ENCODE measurements at places on chromosomes 6 and 20.
A peak's percentile ranks its signal among the peaks of the same experiment; 100 is the strongest.

DNA sequence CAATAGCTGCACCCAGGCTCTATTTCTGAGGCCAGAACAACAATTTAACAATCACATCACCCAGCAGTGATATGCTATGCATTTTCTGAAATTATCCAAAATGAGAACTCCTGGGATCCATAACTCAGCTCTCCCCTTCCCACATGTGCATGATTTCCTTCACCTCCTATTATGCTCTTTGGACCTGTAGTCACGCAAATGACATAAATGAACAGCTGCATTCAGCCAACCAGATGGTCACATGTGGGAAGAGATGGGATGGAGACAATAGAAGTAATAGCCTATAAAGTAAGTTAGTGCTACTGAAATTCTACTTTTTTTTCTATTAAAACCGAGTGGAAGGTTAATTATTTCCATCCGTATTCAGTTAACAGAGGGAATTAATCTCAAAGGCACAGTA, 662.1 kb upstream of the ID4 start:
- no peak for DNase-seq

GRCh38 chr20:4299773-4300172, 284.4 kb upstream of the RNF24 start:
- DNase-seq = no peak

- DNase-seq = no peak
Observed at GRCh38 chr6:79208816-79209215, 25.7 kb downstream of the HMGN3 start.

GRCh38 chr20:56826306-56826704, 197.2 kb downstream of the TFAP2C start:
- no peak for DNase-seq

DNA sequence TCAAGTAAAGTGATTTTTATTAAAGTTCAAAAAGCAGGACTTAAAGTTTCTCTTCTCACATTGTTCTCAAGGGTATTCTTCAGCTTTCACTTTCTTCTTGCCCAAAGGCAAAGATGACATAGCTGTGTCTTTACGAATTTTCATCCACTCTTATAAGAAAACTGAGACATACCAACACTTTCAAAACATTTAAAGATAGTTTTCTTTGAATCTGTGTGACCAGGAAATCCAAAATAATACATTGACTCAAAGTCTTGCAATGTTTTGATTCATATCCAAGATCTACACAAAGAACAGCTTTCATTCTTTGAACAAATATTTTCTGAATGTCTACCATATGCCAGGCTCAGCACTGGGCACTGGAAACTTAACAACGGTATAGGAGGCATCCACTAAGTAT, 117.9 kb downstream of the SIM1 start:
- DNase-seq = no peak

- DNase-seq = no peak
Observed at GRCh38 chr6:54291738-54292137, 16.5 kb upstream of the TINAG start.

DNA sequence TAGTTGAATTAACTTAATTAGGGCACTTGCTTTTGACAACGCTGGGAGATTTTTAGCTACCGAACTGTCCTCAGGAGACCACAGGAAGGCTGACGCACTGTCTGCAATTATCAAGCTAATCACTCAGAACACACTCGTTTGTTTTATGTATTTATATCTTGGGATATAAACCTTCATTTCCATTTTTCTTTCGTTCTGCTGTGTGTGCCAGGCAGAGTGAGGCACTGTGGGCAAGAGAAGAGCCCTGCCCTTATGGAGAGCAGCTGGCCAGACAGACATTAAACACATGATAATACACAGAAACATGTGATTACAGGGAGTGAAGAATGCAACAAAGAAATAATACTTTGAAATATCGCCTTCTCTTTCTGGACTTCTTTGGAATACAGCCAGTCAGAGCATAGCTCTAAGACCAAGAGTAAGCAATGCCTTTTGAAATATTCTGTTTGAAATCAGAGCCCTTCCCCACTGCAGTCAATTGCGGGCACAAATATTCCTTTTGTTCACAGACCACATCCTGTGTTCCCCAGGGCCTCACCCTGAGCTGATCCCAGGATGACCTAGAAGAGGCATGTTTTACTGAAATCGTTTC, 96.8 kb downstream of the ANKRD60 start:
- no peak for DNase-seq

GRCh38 chr20:8700756-8701155, 368.1 kb upstream of the PLCB4 start:
- no peak for DNase-seq

GRCh38 chr6:39061182-39061581, 12.6 kb downstream of the GLP1R start:
- DNase-seq = no peak

- no peak for DNase-seq
Observed at GRCh38 chr20:29873946-29874345, 1383.5 kb upstream of the DEFB115 start.

GRCh38 chr20:58327211-58327610, 17.7 kb downstream of the RAB22A start:
- DNase-seq = no peak

GRCh38 chr6:156778454-156779205, 1.5 kb downstream of the ARID1B start:
- peak; percentile 13 for DNase-seq

DNA sequence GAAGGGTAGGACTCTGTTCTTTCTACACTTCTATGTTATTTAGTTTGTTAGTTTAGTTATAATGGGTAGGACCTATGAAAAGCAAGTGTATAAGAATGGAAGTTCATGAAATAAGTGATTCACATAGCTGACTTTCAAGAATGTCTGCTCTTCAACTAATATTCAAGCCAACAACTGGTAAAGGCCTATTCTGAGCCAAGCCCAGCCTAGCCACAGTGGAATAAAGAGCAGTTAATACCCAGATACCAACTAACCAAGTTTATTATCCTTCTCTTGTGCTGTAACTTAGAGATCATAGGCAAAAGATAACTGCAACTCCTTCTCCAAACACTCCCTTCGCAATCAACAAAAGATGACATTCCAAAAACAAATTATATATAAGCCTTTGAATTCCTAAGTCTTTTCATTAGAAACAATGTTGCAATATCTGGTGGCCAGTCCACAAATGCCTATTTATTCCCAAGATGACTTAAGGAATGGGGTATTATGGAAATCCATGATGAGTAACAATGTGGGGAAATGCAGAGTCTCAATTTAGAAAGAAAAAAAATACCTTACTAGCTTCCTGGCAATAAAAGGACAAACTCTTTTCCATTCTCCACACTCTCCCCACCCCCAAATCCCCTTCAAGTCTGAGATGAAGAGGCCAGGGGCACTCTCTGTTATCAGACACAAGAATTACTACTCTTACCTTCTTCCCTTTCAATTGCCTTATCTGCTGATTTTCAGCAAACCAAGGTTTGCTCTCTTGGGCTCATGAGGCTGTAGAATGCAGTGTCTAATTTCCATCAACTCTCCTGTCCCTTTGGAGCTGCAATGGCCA, 27.4 kb downstream of the BTBD9 start:
- DNase-seq = no peak

GRCh38 chr6:160971171-160971570, 20.4 kb upstream of the MAP3K4 start:
- DNase-seq = no peak

GRCh38 chr6:107354451-107354850, 104.9 kb downstream of the PDSS2 start:
- DNase-seq = no peak

DNA sequence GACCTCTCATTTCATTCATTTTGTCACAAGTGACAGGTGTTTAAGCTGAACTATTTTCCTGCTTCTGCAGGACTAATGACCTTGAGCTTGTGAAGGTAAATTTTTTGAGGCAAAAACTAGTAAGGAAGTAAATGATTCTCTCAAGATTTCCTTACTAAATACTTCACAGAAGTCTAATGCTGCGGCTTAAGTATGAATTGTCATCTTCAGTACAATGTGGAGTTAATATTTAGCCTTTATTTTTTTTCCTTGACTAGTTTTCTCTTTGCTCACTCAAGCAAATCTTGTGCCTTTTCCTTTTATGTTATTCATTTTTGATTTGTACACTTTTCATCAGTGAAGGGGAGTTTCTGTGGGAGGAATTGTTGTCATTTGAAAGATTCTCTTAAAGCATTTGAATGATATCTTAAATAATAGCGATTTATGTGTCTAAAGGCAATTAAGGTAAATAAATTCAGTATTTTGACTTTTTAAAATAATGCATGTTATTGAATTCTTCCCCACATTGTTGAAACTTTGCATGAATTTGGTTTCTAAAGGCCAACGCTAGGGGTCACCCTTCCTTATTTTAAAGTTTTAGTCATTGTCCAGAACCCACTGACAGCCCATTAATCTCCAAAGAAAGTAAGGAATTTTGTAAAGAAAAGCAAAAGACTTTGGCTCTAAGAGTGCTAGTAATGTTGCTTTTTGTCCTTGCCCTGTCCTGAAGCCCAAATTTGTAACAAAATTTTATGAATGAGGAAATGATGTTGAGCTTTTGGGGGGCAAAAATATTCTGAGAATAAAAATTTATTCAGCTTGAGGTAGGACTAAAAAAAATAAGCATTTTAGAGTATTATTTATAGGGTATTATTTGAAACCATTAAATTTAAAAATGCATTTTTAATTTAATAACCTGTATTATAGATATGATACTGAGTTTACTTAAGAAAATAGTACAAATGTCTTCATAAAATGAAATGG, 157.4 kb upstream of the LAMA2 start:
- no peak for DNase-seq

DNA sequence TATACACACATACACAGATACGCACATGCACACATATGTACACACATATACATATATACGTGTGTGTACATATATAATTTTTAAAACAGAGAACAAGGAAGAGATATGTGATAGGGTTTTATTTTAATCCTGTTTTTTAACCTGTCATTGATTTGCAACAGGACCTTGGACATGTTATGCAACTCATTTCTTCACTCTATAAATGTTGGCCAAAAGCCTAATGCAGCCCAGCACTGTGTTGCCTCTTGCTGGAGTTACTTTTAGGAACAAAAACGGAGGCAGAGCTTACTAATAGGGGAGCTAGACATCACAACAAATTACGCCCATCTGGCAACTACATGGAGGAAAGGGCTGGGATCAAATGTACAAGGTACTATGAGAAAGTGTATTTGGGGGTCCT, 179.9 kb upstream of the TAB2 start:
- DNase-seq = no peak

- DNase-seq = no peak
Observed at GRCh38 chr6:36871686-36872085, 2.9 kb downstream of the PPIL1 start.

GRCh38 chr6:131954775-131955107, 3.6 kb upstream of the CCN2 start:
- DNase-seq = no peak

- DNase-seq = peak; percentile 21
Observed at GRCh38 chr6:27332692-27333641, 20.9 kb upstream of the POM121L2 start.

GRCh38 chr20:61973515-61974356, 91.9 kb downstream of the TAF4 start:
- DNase-seq = no peak

DNA sequence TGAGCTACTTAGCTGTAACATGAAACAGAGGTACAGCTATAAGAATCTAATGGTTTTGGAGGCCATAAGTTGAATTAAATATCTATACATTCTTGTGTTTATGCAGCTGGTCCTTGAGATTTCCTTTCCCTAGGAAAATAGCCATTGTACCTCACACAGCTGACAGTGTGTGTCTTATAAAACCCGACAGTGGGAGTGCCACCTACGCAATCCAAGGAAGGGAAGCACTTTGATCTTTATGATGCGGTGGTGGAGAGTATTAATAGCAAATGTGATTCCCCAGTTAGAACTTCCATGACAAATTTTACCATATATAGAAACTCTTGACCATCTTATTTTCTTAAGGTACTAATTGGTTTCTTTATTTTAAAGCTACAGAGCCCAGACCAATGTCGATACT, 149.5 kb downstream of the TMEM200A start:
- no peak for DNase-seq

DNA sequence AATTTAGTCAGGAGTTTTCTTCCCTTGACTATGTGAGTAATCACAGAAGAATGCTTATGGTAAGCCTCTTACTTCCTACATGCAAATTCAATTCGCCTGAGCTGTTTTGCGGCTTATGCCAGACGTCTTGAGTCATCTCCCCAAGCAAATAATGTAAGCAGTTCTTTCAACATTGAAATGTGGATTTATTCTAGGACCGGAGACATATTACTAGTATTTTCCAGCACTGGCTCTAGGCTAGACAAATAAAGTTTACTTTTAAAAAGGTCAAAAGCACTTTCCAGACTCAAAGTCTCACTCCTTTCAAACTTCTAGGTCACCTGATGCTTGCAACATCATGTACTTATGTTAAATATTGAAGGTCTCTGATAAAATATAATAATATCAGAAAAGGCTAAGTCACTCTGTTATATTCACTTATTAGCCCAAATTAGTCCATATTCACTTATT, 38.1 kb upstream of the NOX3 start:
- DNase-seq = no peak

- DNase-seq = no peak
Observed at GRCh38 chr6:107780226-107780625, 43.9 kb downstream of the SCML4 start.

- DNase-seq = no peak
Observed at GRCh38 chr6:146472918-146473317, 70.7 kb upstream of the RAB32 start.

DNA sequence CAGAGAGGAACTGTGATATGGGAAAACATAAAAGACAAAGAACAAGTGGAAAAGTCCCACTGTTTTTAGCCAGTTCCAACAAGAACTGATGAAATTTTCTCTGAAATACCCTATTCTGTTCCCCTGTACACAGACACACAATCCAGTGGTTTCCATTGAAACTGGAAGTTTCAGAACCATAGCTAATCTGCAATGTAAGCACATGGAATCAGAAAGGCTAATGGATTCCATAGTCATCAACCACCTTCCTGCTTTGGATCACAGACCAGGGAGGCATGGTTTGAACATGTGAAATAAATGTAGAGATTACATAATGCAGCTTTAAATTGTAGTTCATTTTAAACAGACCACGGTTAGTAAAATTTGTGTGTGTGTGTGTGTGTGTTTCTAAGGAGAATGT, 242.1 kb downstream of the GJA1 start:
- no peak for DNase-seq

- no peak for DNase-seq
Observed at GRCh38 chr6:135424385-135424784, 73.2 kb downstream of the AHI1 start.

- no peak for DNase-seq
Observed at GRCh38 chr6:4304927-4305455, 169.6 kb upstream of the ECI2 start.

GRCh38 chr6:17988422-17988944, 1.0 kb upstream of the KIF13A start:
- no peak for DNase-seq

DNA sequence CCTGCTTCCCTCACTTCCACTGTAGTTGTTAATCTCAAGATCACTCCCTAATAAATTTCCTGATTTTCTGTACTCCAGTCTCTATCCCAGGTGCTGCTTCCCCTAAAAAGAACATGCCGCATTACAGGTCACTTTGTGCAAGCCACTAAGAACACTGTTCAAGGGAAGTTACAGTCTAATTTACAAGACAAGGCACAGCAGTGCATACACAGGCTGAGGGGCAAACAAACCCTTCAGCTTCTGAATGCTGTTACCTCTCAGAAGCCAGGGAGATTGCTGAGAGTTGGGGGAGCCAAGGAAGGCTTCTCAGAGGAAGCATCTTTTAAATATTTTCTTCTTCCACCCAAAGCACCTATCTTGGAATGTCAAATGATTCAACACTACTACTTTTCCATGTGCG, 445.3 kb upstream of the FLRT3 start:
- no peak for DNase-seq

Measured in stimulated activated CD8-positive, alpha-beta memory T cell treated with anti-CD3 and anti-CD28 coated beads, Interleukin-4, amount 100 ng/mL, for 1 hour (primary cell).